ENCODE measurements at places on chromosomes 5 and 9.
A peak's percentile ranks its signal among the peaks of the same experiment; 100 is the strongest.

- no peak for DNase-seq
These were observed 1278.8 kb downstream of the MAT2B start for GRCh38 chr5:164784230-164784629.

GRCh38 chr9:129910628-129911567 lies 75.6 kb downstream of the USP20 start:
- no peak for DNase-seq

DNA sequence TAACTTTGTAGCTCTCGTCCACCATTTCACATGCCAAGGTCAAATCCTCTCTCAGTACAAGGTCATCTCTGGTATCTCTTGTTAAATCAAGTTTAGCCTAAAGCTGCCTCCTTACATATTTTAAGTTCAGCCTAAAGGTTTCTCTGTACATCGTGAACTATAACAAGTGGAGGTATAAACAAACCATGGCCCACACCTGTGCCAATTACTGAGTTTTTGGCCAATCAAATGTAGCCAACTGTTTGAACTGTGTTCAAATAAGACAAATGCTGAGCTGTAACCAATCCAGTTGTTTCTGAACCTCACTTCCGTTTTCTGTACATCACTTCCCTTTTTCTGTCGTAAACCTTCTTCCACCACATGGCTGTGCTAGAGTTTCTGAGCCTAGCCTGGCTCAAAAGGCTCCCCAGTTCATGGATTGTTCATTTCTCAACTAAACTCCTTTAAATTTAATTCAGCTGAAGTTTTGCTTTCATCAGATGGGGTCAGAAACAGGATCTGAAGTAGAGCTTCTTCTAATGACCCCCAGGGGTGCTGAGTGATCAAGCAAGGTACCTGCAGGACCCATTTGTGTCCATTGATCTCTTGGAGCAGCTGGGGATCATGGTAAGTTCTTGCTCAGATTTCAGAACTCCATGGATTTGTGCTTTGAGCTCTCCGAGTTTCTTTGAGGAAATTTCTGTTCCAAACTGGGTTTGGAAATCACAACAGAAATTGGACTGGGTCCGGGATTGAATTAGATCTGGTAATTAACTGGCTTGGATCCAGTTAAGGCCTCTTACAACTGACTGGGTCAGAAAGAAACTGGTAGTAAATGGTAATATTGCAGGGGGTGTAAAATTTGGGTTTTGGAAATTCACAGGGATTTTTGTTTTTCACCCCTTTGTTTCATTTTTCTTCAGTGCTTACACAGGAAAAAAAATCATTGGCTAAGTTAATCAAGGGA lies 11.0 kb upstream of the NANS start:
- DNase-seq = no peak

DNA sequence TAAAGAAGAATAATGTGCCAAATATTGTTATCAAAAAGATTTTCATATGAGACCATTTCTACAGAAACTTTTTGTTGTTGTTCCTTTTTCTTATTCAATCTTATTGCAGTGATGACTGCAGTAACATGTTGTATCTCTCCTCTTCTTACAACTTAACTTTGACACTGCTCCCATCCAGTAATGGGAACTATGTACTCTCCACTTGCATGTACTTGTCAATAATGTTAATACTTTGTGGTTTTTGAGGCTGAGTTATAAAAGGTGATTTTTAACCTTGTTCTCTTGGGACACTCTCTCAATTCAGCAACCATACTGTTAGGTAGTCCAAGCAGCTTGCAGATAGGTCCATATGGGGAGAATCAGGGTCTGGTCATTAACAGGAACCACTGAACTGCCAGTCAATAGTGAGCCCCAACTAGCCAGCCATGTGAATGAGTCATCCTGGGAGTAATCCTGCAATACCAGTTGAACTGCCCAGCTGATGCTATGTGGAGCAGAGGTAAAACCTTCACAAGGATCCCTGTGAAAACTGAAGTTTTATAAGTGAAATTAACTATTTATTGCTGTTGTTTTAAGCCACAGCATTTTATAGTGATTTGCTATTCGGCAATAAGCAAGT lies 199.6 kb upstream of the DAB2 start:
- no peak for DNase-seq

- DNase-seq = no peak
These were observed 2.3 kb downstream of the FAM221B start for GRCh38 chr9:35826071-35826701.

DNA sequence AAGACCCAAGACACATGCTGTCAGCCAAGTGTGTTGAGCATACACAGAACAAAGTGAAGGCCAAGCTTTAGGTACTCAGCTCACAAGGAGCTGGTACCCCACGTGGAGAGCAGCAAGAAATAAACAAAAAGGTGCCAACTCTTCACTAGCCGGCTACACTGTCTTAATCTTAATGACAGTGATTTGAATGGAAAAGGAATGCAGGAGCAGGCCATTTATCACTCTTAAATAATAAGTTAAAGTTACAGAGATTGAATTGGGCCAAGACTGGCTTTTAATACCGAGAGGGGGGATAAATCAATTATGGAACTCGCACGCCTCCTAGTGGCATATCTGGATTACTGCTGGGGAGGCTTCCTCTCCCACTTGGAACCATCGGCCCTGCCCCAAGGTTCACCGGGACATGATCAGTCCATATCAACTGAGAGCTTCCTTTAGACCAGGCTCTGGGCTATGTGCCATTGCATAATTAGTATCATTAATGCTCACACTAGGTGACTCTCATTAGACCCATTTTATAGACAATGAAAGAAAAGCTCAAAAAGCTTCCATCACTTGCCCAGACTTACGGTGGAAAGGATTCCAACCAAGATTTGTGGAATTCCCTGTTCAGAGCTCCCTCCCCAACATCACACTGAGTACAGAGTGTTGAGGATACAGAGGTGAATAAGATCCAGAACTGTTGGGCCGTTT lies 94.0 kb downstream of the ACTL7B start:
- peak; percentile 62 for DNase-seq

DNA sequence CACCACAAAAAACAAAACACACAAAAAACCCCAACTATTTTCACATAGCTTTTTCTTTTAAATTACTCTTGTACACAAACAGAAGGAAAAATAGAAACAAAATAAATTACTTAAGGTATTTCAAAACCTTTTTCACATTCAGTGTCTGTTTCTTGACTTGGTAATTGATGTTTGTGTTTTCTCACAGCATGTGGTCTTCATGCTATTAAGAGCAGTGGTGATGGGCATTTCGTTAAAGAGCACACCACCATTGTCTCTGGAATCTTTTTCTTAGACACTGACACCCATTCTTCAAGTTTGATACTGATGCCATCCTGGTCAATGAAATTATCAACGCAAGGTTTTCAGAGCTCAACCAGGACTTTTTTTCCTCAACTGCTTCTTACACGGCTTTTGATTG lies 63.8 kb downstream of the SLC28A3 start:
- no peak for DNase-seq

DNA sequence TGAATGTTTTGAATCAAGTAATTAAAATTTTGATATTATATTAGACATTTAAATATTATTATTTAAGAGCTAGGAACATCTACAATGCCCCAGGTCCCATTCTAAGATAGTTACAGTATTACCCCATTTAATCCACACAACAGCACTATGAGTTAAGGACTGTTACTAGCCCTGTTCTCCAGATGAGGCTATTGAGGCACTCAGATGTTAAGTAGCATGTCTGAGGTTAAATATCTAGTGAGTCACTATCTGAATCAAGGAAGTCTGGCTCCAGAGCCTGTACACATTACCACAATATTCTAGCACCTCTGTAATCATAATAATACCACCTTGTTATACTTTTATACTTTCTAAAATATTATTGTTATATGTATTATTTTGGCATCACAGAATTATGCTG lies 304.6 kb downstream of the PDE4D start:
- DNase-seq = no peak

DNA sequence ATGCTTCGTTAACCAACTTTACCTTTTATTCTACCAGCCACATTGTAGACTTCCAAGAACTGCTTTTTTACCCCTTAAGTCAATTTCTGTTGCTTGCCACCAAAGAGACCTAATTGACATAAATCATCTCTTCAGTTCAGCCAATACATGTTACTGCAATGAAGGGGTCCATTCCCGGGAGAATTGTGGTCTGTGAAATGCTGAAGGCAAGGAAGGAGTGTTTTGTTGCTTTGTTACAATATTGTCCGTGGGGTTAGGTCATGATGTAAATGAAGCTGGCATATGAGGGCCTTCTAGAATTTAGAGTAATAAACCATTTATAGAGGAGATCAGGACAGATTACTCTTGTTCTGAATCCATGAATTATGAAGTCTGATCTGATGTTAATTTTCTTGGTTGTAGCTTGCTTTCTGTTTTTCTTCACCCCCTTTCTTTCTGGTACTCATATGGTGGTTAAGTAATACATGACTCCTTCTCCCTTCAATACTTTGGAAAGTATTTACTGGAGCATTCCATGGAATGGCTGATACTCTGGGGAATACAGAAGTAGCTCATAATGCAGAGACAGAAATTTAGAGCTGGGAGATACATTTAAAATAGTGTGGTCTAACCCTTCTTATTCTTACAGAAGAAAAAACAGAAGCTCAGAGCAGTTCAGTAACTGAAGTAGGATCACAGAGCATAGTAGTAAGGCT lies 297.0 kb upstream of the CLINT1 start:
- DNase-seq = no peak

- no peak for DNase-seq
These were observed 28.7 kb downstream of the NEK6 start for GRCh38 chr9:124286292-124286931.

GRCh38 chr5:32265902-32266301 lies 46.8 kb downstream of the MTMR12 start:
- no peak for DNase-seq

DNA sequence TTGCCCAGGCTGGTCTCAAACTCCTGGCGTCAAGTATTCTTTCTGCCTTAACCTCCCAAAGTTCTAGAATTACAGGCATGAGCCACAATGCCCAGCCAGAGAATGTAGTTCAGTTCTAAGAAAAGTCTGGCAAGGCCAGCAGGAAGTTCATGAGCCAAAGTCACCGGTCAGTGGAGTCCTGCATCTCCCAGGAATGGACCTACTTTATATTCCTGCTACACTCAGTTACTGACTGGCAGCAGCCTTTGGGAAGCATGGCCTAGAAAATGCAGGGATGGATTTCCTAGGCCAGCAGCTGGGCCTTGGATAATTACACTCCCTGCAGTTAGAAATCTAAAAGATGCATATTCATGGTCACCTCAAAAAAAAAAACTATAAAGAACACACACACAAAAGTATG lies 135.7 kb downstream of the CAAP1 start:
- DNase-seq = no peak

GRCh38 chr5:132979367-132979940 lies 16.0 kb upstream of the AFF4 start:
- no peak for DNase-seq

- peak; percentile 59 for DNase-seq
These were observed 1.1 kb downstream of the HNRNPA0 start for GRCh38 chr5:137752905-137753690.

- no peak for DNase-seq
These were observed 411.2 kb upstream of the CTNND2 start for GRCh38 chr5:12315461-12315860.

- no peak for DNase-seq
These were observed 1291.8 kb upstream of the DMAC1 start for GRCh38 chr9:9091387-9091786.

DNA sequence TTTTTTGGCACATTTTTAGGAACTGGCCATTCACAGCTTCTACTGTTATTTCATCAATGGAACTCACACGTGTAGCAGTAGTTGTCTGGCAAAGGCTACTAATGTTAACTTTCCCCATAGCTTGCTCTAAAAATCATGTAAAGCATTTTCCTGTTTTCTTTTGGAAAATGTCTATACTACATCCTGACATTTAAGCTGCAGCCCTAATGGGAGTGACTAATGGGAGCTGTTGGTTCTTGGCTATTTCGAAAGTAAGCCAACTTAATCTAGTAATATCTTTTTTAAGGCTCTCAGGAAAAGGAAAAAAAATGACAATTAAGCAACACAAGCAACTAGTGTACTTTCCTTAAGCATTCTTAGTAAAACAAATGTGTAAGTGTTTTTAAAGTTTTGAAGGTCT lies 169.2 kb downstream of the SLC12A2 start:
- no peak for DNase-seq

- DNase-seq = no peak
These were observed 38.1 kb upstream of the SARDH start for GRCh38 chr9:133775951-133776905.

GRCh38 chr5:151199581-151200185 lies 24.2 kb downstream of the CCDC69 start:
- no peak for DNase-seq

DNA sequence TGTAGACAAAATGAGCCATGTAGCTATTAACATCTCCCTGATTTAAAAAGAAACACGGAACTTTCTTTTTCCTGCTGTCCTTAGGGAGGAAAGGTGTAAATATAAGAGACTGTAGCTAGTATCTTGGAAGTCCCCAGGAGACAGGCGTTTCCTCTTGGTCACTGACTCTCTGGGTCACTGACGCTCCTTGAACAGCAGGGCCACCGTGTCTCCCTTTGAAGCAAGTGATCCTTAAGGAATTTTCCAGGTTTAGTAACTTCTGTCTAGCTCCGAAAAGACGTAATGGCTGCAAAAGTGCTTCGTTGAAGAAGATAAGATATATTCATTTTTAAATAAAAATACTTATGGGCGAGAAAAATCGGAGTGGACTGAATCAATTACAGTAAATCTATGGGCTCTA lies 745 bp upstream of the CLTA start:
- no peak for DNase-seq

- DNase-seq = no peak
These were observed 20.2 kb upstream of the MED27 start for GRCh38 chr9:132099741-132100407.

DNA sequence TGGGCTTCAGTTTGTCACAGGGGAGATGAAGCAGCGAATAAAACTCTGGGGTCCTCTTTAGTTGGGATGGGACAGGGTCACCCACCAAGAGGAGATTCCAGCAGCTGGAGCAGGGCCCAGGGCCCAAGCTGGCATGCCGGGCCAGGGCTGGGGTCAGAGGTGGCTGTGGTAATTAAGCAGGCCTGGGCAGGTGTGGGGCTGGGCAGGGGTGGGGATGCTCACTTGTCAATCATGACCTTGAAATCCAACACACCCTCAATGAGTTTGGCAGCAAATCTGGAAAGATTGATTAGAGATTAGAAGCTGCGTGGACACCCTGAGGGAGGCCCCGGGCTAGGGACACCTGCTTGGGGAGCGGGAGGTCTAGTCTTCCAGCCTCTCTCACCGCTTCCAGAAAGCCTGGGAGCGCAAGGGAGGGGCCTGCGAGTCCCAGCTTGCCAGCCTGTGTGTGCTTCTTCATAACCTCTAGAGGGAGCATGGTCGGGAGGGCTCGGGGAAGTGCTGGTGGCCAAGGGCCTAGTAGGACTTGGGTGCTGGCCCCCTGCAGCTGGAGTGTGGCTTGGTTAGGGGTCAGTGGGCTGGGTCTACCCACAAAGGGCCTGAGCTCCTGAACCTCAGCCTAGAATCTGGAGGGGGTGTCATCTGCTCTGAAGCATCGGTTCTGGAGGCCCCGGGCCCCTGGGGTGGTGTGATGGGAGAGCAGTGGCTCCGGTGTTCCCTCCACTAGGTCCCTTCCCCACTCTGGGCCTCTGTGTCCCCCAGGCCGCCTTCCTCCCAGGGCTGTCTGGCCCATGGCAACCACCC lies 7.6 kb downstream of the CRAT start:
- DNase-seq = peak; percentile 58

GRCh38 chr9:966870-967269 lies 9.6 kb upstream of the DMRT3 start:
- DNase-seq = no peak

- DNase-seq = no peak
These were observed 581.6 kb upstream of the CDH9 start for GRCh38 chr5:27619982-27620381.
